Memory B cell (primary cell): ENCODE measurements at places on chromosomes 16 and 17.

GRCh38 chr16:28543072-28543471 is 4.3 kb upstream of the NUPR1 start:
- no peak for DNase-seq
- peaks cover 2% of the 10 kb centered on the region for H3K4me1 ChIP-seq
- H3K36me3 ChIP-seq, result no peaks in the 10 kb centered on the region
- H3K27me3 ChIP-seq, result peaks cover 10% of the 10 kb centered on the region
- H3K4me3 ChIP-seq, result peak overlapping the region; percentile 37

- no peak for DNase-seq
- no peak overlapping the region for H3K4me3 ChIP-seq
- H3K27me3 ChIP-seq, result no peaks in the 10 kb centered on the region
- peak overlapping the region; percentile 72 for H3K27ac ChIP-seq
These were observed 41.2 kb downstream of the ARHGAP17 start for GRCh38 chr16:24973809-24974461.

- H3K4me1 ChIP-seq, result peaks cover 4% of the 10 kb centered on the region
- H3K27ac ChIP-seq, result no peak overlapping the region
- H3K36me3 ChIP-seq, result peaks cover 7% of the 10 kb centered on the region
- peaks cover 4% of the 10 kb centered on the region for H3K27me3 ChIP-seq
- no peak for DNase-seq
These were observed 139.8 kb upstream of the CACNG5 start for GRCh38 chr17:66695098-66695497.

GRCh38 chr17:34874478-34874877 is 86.8 kb downstream of the CCT6B start:
- H3K36me3 ChIP-seq, result no peaks in the 10 kb centered on the region
- peaks cover 2% of the 10 kb centered on the region for H3K4me1 ChIP-seq
- H3K27ac ChIP-seq, result no peak overlapping the region
- H3K27me3 ChIP-seq, result peaks cover 17% of the 10 kb centered on the region

DNA sequence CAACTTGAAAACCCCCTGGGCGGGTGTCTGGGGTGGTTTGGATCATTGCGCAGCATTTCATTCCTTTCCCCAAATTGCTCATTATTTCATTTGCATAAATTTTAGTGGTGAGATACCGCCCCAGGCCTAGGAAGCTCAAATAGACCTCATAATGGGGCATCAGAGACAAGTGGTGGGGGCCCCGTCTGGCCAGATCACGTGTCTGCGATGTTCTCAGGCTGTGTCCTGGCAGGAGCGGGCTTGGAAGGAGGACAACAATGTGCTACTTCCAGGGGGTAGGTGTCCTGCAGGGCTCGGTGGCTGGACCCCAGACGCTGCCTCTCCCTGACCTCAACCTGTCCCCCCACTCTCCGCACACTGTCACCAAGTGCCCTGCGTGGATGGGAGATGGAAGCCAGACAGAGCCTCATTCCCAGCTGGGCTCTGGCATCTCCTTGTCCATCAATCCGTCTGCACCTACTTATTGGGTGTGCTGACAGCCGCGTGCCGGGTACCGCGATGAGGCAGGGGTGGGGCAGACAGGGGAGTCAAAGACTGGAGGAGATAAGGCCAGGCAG is 116.9 kb downstream of the NTN1 start:
- H3K27me3 ChIP-seq, result peaks cover 7% of the 10 kb centered on the region
- H3K27ac ChIP-seq, result no peak overlapping the region
- no peaks in the 10 kb centered on the region for H3K36me3 ChIP-seq
- H3K4me3 ChIP-seq, result no peak overlapping the region
- no peaks in the 10 kb centered on the region for H3K4me1 ChIP-seq
- DNase-seq, result no peak

- no peaks in the 10 kb centered on the region for H3K36me3 ChIP-seq
- H3K27me3 ChIP-seq, result peaks cover 1% of the 10 kb centered on the region
- no peak for DNase-seq
- no peak overlapping the region for H3K27ac ChIP-seq
- no peaks in the 10 kb centered on the region for H3K4me1 ChIP-seq
These were observed 208.4 kb downstream of the IRF8 start for GRCh38 chr16:86107215-86107825.

- H3K4me3 ChIP-seq, result no peak overlapping the region
- no peaks in the 10 kb centered on the region for H3K36me3 ChIP-seq
- DNase-seq, result no peak
- H3K27me3 ChIP-seq, result peaks cover 2% of the 10 kb centered on the region
These were observed 54.8 kb upstream of the DHX40 start for GRCh38 chr17:59510611-59511010.

DNA sequence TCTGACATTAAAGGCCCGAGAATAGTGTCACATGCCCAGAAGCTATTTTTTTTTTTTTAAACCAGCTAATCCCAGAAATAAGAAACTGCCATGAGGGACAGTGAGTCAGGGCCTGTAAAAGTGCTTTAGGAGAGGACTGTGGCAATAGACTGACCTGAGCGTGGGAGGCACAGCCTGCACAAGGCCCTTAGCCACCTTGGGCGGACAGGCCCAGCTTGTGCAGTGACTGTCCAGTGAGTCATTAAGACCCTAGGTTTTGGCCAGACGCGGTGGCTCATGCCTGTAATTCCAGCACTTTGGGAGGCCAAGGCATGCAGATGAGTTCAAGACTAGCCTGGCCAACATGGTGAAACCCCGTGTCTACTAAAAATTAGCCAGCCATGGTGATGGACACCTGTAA is 343.0 kb upstream of the ZFHX3 start:
- no peaks in the 10 kb centered on the region for H3K36me3 ChIP-seq
- no peak for DNase-seq
- peaks cover 2% of the 10 kb centered on the region for H3K27me3 ChIP-seq
- no peak overlapping the region for H3K27ac ChIP-seq
- H3K4me3 ChIP-seq, result no peak overlapping the region

- peak; percentile 87 for DNase-seq
- H3K36me3 ChIP-seq, result no peaks in the 10 kb centered on the region
- no peak overlapping the region for H3K4me3 ChIP-seq
- H3K4me1 ChIP-seq, result peaks cover 6% of the 10 kb centered on the region
- no peak overlapping the region for H3K27ac ChIP-seq
These were observed 8.6 kb downstream of the LGALS3BP start for GRCh38 chr17:78970834-78971755.

GRCh38 chr17:82241183-82241925 is 12.5 kb downstream of the SLC16A3 start:
- DNase-seq, result no peak
- peaks cover 32% of the 10 kb centered on the region for H3K4me1 ChIP-seq
- H3K36me3 ChIP-seq, result peaks cover 23% of the 10 kb centered on the region
- H3K27ac ChIP-seq, result peak overlapping the region; percentile 51
- no peaks in the 10 kb centered on the region for H3K27me3 ChIP-seq
- peak overlapping the region; percentile 14 for H3K4me3 ChIP-seq

GRCh38 chr17:305090-305976 is 47.3 kb downstream of the RPH3AL start:
- H3K36me3 ChIP-seq, result peaks cover 1% of the 10 kb centered on the region
- H3K4me3 ChIP-seq, result no peak overlapping the region
- H3K27ac ChIP-seq, result no peak overlapping the region
- no peaks in the 10 kb centered on the region for H3K27me3 ChIP-seq
- DNase-seq, result no peak

DNA sequence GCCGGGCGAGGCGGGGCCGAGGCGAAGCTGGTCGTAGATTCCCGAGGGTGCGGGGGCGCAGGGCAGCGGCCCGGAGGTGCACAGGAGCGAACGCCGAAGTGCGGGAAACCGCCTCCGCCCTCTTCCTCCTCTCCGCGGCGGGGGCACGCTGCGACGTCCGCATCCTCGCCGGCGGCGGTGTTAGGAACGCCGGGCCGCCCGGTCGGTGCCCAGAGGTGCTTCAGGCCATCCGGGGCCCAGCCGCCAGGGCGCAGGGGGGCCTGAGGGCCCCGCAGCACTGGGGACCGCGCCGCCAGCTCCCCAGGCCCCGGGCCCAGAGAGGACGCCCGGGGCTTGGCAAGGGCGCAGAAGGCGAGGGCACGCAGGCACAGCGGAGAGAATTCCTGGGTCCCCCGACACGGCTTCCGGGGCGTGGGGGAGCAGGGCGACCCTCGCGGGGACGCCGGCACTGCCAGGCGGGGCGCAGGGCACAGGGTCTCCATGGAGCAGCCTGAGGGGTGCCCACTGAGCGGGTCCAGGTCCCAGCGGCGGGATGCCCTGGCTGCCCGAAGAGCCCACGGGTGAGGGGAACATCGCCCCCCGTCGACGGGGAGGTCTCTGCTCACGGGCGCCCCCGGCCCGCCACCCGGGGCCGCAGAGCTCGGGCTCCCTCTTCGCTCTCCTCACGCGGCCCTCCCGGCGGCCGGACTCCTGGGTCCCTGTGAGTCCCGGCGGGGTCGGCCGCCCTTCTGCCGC is 576 bp downstream of the EPOP start:
- DNase-seq, result peak; percentile 33
- peak overlapping the region; percentile 46 for H3K4me3 ChIP-seq
- peaks cover 29% of the 10 kb centered on the region for H3K27me3 ChIP-seq

DNA sequence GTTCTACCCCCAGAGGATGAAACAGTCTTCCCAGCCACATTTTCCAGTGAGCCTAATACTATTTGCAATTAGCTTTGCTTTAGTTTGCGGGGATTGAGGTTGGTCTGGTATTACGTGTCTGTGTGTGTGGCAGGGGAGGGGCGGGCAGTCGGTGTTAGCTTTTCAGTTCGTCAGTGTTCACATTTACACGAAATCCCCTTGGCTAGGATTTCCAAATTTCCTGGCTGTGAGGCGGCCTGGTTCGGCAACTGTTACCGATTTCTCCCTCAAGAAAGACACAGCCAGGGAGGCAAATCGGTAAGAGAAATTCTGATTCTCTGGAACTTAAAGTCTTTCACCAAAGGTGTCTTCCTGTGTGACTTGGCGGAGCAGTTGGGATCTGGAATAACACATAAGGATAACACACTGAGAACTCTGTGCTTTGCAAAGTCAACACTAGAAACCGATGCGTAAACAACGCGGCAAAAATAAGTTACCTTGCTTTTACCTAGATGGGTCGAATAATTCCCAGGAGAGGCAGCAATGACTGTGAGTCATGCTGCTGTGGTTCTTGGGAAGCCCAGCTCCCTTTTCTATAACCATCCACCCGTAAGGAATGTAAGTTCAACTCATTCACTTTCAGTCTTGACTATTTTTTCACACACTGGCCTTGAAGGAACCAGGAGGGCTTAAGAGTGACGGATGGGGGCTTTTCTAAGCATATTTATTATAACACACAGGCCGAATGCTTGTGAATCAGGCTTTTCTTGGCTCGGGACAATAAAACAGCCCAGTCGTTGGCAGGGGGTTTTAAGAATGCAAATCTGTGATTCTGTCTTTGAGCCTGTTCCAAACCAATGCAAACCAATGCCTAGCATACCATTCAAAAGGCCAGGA is 24.2 kb downstream of the GPRC5B start:
- no peak for DNase-seq
- peaks cover 2% of the 10 kb centered on the region for H3K27me3 ChIP-seq
- no peak overlapping the region for H3K4me3 ChIP-seq
- no peak overlapping the region for H3K27ac ChIP-seq
- no peaks in the 10 kb centered on the region for H3K36me3 ChIP-seq

GRCh38 chr16:76121636-76122035 is 155.6 kb upstream of the CNTNAP4 start:
- H3K27ac ChIP-seq, result no peak overlapping the region
- no peak overlapping the region for H3K4me3 ChIP-seq
- no peaks in the 10 kb centered on the region for H3K36me3 ChIP-seq
- DNase-seq, result no peak
- no peaks in the 10 kb centered on the region for H3K4me1 ChIP-seq
- H3K27me3 ChIP-seq, result no peaks in the 10 kb centered on the region

DNA sequence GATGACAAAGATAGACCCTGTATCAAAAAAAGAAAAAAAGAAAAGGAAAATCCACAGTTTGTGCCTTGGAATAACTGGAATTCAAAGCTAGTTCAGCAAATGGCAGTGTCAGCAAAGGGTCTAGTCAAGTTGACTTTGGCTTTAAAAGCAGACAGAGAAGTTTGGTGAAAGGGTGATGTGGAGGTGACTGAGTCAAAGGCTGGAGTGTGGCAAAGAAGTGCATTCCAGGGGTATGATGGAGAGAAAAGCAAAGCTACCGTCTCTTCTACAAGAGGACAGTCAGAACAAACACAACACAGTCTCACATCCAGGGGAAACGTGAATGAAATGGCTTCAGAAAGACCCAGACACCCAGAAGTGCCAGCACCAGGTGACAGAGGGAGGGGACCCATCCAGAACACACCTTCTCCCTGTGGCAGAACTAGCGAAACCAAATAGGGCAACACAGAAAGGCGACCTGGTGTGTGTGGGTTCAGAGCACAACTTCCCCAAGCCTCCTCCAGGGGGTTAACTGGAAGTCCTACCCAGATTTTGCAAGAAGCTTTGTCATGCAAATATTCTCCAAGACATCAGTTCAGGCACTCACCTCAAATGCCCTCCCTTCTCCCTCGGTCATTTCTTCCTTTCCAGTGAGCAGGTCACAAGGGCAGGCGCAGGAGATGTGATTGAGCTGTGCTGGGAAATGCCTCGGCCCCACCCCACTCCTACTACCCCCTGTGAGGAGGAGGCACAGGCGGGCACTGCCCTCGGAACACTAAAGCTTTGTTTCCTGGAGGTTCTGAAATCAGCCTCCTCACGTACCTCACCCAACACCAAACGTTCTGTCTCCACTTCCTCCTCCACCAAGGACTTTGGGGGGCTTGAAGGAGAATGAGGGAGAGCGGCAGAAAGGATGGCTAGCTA is 481.9 kb downstream of the SOX9 start:
- no peak overlapping the region for H3K27ac ChIP-seq
- no peak for DNase-seq
- H3K4me3 ChIP-seq, result no peak overlapping the region
- peaks cover 15% of the 10 kb centered on the region for H3K27me3 ChIP-seq
- no peaks in the 10 kb centered on the region for H3K4me1 ChIP-seq

GRCh38 chr16:57147381-57148221 is 38.2 kb downstream of the PSME3IP1 start:
- no peak overlapping the region for H3K4me3 ChIP-seq
- no peak for DNase-seq
- no peak overlapping the region for H3K27ac ChIP-seq
- H3K27me3 ChIP-seq, result no peaks in the 10 kb centered on the region

DNA sequence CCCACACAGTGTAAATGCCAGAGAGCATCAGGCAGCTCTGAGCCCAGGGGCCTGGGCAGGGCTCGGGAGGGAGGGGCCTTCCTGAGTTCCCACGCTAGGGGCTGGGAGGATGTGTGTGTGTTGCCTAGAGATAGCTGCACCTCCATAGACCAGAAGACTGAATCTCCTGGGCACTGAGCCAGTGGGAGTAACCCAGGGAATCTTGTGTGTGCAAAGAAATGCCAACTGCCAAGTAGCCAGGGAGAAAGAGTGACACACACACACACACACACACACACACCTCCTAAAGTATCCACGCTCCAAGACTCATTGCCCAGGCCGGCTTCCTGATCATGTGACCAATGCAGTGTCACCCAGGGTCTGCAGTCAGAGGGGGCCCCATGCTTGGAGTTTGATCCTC is 166.2 kb upstream of the RPL38 start:
- no peaks in the 10 kb centered on the region for H3K36me3 ChIP-seq
- H3K4me3 ChIP-seq, result no peak overlapping the region
- no peaks in the 10 kb centered on the region for H3K4me1 ChIP-seq
- H3K27me3 ChIP-seq, result peaks cover 11% of the 10 kb centered on the region
- no peak for DNase-seq

- DNase-seq, result no peak
- no peak overlapping the region for H3K4me3 ChIP-seq
- H3K36me3 ChIP-seq, result no peaks in the 10 kb centered on the region
- no peak overlapping the region for H3K27ac ChIP-seq
- H3K27me3 ChIP-seq, result peaks cover 25% of the 10 kb centered on the region
These were observed 5.3 kb downstream of the ZNF469 start for GRCh38 chr16:88387941-88388627.
